T-helper 17 cell (primary cell): ENCODE measurements at places on chromosomes 13 and 19. TPM values are rescaled to one million over a fixed set of nuclear protein-coding genes. Genes with fewer than 3 reads are reported as not detected.

Gene ZNF296
- total RNA-seq, result 3.5 TPM

Gene MAP4K1
- 298 TPM for total RNA-seq

Gene ZNF649
- 8.0 TPM for total RNA-seq

Gene IFNL2
- not detected for total RNA-seq

Gene DBP
- 29.7 TPM for total RNA-seq

Gene CPB2
- total RNA-seq, result not detected

Gene CEACAM20
- not detected for total RNA-seq

Gene LAIR1
- 21.5 TPM for total RNA-seq

Gene VSIG10L
- not detected for total RNA-seq

Gene FAM124A
- not detected for total RNA-seq

Gene ZNF491
- total RNA-seq, result 0.60 TPM

Gene DPY19L3
- total RNA-seq, result 10.2 TPM

Gene ZNF208
- total RNA-seq, result 4.6 TPM

Gene CEACAM1
- total RNA-seq, result 10.0 TPM

Gene SPACA4
- not detected for total RNA-seq
